ENCODE measurements at places on chromosomes 6 and 20.

DNA sequence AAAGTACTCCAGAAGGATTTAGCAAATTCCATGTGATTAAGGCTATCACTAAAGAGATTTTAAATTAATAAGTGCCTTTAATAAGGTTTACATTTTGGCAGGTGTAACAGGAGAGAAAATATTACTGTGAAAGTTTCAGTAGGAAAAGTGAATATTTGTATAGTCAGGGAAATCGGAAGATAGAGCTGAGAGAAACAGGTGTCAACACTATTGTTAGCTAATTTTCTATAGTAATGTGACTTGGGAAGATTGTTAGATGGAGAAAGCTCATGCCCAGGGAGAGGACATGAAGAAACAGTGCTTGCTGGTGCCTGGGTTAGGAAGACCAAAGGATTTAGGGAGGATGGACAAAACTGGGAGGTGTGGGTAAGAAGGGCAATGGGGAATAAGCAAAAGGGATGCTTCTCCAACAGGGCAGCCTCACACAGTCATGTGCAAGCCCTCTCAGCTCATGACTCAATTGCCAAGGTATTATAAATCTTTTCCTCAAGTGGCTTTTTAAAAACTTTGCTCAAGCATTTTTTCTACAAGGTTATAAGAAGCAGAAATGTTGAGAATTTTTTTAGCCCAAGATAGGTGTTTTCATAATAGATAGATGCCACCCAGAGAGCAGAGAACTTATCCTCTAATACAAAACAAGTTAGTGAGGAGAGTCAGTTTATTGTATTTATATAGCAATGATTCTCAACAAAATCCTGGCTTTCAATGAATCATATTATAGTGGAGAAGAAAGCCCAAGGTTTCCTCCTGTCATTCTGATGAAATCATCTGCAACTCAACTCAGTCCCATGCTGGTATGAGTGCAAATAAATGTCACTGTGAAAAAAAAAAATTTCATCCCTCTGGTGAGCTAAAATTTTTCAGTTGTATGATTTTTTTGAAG lies 325.2 kb upstream of the NT5E start:
- DNase-seq, result no peak

GRCh38 chr20:21808863-21809664 lies 103.6 kb downstream of the PAX1 start:
- DNase-seq, result no peak

DNA sequence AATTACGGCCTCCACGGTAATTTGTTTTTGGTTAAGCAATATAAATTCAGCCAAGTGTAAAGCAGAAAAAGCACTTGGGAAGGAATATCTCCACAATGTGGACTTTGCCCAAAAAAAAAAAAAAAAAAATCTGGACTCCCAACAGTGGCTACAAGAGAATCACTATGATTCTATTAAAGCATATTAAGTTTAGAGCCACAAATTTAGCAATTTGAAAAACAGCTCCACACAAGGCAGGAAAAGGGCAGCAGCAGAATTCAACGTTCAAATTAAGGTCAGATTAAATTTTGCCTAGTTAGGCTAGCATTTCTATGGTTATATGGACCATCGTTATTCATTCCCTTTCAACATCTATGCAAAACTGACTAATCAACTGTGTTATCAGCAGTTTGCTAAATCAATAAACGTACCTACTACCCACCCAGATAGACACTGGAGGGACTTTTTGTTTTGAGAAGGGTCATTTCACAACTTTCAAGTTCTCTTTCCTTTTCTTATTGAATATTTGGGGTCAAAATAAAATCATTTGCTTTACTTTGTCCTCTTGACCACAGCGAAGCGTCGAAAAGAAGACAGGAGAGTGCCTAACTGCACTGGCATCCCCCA lies 1.0 kb downstream of the MCM9 start:
- no peak for DNase-seq

DNA sequence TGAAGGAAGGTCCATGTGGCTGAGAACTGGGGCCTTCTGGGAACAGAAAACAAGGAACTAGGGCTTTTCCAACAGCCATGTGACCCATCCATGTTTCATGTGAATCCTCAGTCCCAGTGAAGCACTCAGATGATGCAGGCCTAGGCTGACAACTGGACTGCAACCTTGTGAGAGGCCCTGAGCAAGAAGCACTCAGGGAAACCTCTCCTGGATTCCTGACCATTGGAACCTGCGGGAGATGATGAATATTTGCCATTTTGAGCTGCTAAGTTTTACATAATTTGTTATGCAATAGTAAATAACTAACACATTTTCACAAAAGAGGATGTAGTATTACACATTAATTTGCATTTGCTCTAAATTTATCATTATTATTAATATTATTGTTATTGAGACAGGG lies 38.4 kb upstream of the HLA-G start:
- no peak for DNase-seq

DNA sequence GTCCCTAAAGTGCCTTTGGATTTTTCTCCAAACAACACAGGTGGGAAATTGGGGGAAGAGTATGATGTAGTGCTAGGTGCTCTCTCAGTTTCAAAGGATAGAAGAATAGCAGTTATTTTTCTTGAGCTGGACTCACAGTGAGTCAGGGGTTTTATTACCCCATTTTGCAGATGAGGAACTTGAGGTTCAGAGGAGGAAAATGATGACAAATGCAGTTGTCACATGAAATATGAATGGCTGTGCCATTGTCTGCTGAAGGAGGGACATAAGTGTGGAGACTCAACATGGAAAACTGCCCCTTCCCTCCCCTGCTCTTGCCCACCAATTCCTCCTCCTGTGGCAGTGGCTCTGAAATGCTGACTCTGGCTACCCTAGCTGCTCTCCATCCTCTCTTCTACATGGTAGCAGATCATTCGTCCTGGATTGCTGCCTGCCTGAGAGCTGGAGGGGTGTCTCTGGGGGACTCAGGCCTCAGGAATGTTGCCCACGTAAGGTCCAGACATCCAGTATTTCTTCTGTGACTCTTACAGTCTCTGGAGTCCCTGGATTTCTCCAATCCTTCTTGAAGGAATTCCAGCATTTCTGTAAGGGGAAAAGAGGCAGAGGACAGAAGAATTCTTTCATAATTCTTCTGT lies 37.6 kb upstream of the EPB41L1 start:
- no peak for DNase-seq

- no peak for DNase-seq
Observed at GRCh38 chr6:160667639-160668481, 3.8 kb upstream of the LPA start.

GRCh38 chr6:156279261-156279969 lies 497.8 kb upstream of the ARID1B start:
- DNase-seq, result peak; percentile 9

- DNase-seq, result peak; percentile 22
Observed at GRCh38 chr6:36577301-36577700, 16.9 kb upstream of the SRSF3 start.

GRCh38 chr20:46974669-46975434 lies 80.2 kb downstream of the EYA2 start:
- no peak for DNase-seq

DNA sequence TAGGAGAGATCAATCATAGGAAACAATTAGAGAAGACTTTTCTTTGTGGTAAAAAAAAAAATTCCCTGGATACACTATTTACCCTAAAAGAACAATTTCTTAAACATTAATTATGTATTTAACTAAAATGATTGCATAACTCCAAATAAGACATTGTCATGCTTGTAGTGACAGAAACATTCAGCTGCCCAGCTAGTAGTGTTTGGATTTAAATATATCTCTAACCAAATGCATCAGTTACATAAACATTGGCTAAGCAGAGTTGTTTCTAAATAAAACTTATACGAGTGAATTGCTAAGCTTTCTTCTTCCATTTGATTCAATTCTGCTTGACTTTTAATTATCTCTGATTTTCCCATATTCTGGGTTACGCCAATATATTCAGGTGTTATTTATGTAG lies 23.7 kb downstream of the MLIP start:
- no peak for DNase-seq

GRCh38 chr20:47733892-47734291 lies 51.4 kb downstream of the SULF2 start:
- DNase-seq, result no peak

DNA sequence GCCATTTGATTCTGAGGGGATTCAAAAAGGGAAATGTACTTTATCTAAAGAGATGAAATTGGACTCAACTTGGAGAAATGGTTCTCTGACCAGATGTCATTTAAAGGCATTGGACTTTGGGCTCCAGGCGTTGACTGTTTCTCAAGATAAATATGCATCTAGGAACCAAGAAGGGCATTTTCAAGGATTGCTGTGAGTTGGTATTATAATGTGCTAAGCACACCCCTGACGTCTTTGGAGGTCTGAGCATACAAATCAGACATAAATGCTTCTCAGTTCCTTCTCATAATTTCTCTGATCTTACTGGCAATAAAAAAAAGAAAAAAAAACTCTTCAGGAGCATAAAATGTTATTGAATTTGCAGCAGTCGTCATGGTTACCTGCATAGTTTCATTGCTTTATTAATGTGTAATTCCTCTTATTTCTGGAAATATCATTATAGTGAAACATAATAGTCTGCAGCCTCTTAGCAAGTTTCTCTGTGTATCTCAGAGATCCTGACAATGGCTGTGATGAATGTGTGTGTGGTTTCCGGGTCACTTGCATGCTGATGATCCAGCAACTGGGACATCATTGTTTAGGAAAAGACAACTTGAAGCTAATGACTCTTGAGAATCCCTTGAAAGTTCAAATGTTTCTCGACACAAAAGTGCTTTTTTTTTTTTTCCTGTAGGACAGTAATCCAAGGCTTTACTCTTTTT lies 136.0 kb downstream of the AIG1 start:
- peak; percentile 73 for DNase-seq

DNA sequence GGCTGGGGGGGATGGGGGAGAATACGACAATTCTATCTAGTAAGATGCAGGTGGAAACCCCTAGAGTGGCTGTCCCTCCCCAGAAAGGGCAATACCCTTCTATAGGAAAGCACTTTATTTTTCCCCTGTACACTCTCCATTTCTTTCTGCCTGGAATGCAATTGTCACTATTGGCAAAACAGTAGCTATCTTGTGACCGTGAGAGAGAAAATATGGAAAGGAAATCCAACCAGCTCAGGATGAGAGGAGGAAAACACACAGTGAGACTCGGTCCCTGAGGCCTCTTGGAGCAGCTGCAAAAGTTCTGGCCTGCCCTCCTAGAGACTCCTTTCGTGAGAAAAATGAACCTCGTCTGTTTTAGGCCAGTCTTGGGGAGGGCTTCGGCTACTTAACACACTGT lies 43.4 kb downstream of the FAM50B start:
- DNase-seq, result peak; percentile 52

DNA sequence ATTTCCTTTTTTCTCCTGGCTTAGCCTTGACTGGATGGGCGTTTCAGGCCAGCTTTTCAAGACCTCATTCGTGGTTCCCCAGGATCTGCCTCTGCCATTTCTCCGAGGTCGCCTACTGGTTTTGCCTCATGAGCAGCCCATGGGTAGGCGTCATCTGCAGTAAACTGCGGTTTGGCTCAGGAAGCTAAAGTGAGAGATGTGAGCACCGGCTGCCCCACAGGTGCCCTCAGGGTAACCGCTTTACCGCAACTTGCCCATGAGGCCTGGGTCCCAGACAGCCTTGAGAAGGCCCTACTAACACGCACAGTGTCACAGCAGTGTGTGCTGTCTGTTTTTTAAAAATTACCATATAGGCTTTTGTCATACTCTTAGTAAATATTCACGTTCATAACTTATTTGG lies 53.4 kb upstream of the TBXT start:
- DNase-seq, result no peak

DNA sequence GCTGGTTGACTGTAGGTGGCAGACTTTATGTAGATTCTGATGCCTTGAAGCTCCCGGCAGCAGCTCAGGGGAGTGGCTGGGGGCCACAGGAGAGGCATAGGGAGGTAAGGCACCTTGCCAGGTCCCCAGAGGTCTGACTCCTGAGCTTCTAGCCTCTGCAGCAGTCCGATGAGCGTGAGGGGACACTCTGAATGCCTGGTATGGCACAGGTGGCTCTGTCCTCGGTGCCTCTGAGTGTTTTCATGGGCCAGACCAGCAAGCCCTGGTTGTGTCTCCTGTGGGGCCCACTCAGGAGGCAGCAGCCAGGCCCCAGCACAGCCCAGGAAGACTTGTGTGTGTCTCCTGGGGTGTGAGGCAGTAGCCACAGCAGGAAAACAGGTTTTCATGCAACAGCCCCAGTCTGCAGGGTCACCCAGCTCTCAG lies 39.7 kb upstream of the IRF4 start:
- DNase-seq, result no peak

DNA sequence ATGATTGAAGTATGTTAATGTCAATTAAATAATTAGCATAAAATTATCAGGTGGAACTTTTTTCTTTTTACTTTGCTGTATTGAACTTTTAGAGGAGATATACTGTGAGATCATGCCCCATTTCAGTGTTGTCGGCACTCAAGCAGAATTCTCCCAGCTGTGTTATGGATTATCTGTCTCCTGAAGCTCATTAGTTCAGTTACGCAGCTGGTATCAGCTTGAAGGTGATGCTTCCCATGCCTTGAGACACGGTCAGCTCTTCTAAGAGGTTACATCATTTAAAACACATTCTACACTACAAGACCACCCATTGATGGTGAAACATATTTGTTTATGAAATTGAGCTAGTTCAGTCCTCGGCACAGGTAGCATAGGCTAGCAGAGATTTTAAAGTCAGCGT lies 68.9 kb upstream of the PHACTR2 start:
- DNase-seq, result no peak

GRCh38 chr6:44569931-44570385 lies 182.5 kb downstream of the CDC5L start:
- peak; percentile 85 for DNase-seq

DNA sequence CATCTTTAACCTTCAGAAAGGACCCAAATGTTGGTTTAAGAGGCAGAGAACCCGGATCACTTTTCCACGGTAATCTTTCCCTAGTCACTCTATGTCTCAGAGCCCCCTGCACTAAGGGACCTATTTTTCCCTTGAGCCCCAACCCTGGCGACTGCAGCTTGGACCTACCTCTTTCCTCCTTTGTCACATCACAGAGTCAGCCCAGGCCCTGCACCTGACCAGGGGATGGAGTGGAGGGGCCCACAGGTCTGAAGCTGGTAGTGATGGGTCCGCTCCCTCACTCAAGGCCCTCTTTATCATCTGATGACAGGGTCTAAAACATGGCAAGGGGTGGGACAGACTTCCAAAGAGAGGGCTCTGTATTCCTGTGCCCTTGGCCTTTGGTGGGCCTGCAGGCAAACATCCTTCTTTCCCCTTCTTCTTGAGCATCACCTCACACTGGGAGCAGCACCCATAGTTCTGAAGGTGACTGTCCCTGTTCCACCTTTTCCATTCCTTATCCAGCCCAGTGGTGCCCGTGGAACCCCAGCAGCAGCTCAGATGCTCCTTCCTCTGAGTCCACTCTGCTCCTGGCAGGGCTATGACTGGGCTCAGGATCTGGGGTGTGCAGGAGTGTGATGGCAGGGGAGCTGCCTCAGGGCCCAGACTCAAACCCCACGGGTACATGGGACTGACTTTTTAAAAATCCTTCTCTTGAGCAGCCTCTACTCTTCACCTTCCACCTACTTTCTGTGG lies 6.3 kb downstream of the RAET1L start:
- DNase-seq, result no peak

- DNase-seq, result no peak
Observed at GRCh38 chr6:139490482-139490881, 116.0 kb upstream of the CITED2 start.

DNA sequence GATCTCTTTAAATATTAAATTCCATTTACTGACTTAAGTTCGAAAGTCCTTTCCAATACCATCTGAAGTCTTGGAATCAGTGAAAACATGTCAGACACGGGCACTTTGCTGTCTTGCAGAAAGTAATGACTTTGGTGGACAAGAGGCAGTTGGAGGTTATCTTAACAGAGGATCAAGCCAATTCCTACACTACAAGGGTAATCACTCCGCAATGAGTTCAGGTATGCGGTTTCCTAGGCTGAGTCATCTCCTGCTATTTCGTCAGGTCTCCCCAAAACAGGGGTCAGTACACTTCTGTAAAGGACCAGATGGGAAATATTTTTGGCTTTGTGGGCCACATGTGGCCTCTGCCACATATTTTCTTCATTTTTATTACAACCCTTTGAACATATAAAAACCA lies 656.6 kb downstream of the KIF16B start:
- DNase-seq, result no peak
